Ascending aorta (tissue), 2 donors: ENCODE measurements at places on chromosomes 13 and 19. TPM values are rescaled to one million over a fixed set of nuclear protein-coding genes. Genes with fewer than 3 reads are reported as not detected.
A peak's percentile ranks its signal among the peaks of the same experiment; 100 is the strongest.

The ZNF792 gene
- total RNA-seq: 10.4 TPM

The CDX2 gene
- not detected for total RNA-seq

The TLE6 gene
- total RNA-seq: not detected

The NLRP4 gene
- not detected for total RNA-seq

The NCAN gene
- not detected for total RNA-seq

The INSR gene
- 39.3 TPM for total RNA-seq

The CCL25 gene
- total RNA-seq: not detected

GRCh38 chr19:51131780-51132680 lies 7.3 kb downstream of the SIGLEC9 start:
- no peak for DNase-seq

- DNase-seq: peak; percentile 85
Observed at GRCh38 chr19:3670796-3671679, 29.2 kb downstream of the PIP5K1C start.

DNA sequence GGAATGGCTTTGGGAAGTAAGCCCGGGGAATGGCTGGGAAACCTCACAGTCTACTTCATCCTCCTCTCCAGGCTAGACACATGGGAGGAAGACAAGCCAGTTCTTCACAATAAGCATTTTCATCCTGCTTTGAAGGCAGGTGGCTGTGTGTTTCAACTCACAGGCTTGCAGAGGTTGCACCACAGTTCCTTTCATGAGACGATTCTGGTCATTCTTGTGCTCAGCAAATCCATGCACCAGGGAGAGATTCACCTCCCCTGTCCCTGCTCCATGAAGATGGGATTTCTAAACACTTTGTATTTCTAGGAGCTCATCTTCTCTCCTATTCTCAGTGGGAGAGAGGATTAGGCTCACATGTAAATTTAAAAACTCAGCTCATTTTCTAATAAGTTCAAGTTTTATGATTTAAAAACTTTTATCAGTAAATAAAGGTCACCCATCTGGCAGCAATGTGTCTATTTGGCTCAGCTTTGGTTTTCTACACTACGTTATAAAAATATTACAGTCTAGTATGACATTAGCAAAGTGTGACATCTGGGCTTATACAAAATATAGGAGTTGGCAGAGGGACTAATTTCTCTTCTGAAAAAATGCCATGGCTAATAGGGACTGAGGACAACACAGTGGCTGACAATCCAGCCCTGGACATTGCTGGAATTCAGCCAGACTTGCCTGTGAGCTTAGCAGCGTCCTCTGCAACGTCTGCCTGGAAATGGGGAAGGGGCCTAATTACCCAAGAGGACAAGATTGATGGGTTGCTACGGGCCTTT lies 283.2 kb upstream of the SLC10A2 start:
- no peak for DNase-seq

DNA sequence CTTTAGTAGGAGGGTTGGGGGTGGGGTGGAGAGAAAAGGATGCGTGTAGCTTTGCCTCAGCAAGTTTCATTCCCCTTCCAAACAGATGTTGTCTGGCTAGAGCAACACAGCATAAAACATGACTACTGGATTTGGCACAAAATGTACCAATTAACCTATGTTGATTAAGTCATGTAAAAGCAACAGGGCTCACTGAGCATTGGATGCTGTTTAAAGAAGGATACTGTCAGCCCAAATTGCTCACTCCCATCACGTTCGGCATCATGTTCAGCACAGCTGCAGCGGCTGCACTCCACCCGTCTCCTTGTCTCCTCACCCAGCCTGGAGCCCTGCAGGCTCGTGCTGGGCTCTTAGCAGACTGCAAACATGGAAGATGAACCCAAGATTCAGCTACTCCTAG lies 77.5 kb downstream of the DLEU7 start:
- no peak for DNase-seq

GRCh38 chr13:74922963-74923362 lies 559.0 kb downstream of the TBC1D4 start:
- DNase-seq: no peak

DNA sequence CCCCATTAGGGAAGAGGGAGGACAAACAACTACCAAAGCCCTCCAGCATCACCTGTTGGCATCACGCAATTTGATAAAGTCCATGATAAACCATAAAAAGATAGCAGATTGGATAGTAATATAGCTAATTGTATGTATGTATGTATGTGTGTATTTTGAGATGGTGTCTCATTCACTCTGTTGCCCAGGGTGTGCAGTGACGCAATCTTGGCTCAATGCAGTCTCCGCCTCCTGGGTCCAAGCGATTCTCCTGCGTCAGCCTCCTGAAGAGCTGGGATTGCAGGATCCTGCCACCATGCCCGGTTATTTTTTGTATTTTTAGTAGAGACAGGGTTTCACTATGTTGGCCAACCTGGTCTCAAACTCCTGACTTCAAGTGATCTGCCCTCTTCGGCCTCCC lies 74.6 kb upstream of the RNF113B start:
- DNase-seq: no peak

DNA sequence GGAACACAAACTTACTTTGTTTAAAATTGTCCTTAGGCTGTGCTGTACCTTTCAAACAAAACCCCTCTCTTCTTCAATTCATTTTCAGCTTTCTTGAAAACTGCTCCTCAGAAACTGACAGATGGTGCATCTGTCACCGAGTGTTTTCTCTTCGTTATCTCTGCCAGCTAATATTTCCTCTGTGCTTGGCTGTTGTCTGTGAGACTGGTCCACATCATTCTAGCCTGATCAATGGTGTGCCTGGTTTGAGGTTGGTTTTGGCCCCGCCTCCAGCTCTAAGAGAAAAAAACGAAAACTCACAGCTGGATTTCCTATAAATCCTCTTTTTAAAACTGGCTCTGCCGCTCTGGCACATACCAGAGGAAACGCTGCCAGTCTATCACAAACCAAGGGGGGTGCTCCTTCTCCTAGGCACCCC lies 79.7 kb downstream of the STARD13 start:
- peak; percentile 75 for DNase-seq

GRCh38 chr13:110921209-110921608 lies 6.3 kb upstream of the ANKRD10 start:
- no peak for DNase-seq

GRCh38 chr13:112241288-112241687 lies 134.9 kb upstream of the SPACA7 start:
- no peak for DNase-seq

DNA sequence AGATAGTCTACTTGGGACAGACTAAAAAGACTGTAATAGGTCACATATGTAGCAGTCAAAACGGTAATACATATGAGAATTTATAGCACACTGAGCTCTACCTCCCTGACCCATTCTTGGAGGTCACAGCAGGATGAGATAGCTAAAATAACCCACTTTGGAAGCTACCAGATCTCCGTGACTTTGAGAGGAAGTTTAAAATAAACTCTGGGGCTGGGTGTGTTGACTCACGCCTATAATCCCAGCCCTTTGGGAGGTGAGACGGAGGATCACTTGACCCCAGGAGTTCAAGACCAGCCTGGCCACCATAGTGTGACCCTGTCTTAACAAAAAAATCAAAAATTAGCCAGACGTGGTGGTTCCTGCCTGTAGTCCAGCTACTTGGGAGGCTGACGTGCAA lies 45.3 kb downstream of the DHRS12 start:
- no peak for DNase-seq

- DNase-seq: no peak
Observed at GRCh38 chr13:50344717-50345116, 329.5 kb downstream of the KCNRG start.

- DNase-seq: no peak
Observed at GRCh38 chr19:16261584-16262368, 62.9 kb upstream of the KLF2 start.

DNA sequence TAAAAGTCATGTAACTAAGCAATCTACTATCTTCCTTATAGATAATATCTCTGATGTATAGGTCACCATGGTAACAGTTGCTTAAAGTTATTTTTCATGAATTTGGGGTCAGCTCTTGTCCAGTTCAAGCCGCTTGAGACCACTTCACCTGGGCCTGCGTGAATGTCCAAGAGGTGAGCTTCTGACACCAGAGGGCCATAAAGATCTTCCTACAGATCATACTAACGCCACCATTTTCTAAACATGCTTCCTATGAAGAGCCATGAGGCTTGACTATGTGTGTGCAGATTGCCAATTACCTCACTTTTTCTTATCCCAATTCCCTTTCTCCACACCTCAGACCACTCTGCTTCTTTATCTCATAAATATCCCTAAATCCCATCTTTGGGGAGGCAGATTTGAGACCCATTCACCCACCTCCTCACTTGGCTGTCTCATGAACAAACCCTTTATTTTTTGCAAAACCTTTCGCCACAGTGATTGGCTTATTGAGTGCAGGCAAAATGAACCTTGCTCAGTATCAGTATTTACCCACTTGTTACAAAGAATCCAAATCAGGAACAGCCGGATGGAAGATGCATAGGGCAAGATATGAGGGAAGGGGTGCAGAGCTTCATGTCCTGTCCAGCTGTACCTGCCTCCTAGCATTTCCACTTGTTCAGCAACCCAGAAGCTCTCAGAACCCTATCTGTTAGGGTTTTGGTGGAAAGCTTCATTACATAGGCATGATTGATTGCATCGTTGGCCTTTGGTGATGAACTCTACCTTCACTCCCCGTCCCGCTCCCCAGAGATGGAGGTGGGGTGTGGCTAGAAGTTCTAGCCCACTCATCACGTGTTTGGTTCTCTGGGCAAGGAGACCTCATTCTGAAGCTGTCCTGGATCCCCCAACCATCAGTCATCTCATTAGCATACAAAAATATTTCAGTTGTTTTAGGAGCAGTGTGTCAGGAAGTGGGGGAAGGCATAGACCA lies 34.2 kb downstream of the FAM187B start:
- DNase-seq: no peak

- DNase-seq: no peak
Observed at GRCh38 chr13:59744747-59745391, 418.9 kb downstream of the DIAPH3 start.
